Aortic smooth muscle cell (primary cell): ENCODE measurements at places on chromosomes 13 and 19. TPM values are rescaled to one million over a fixed set of nuclear protein-coding genes. Genes with fewer than 3 reads are reported as not detected.

RPL13A gene
- 2,656 and 2,860 TPM in 2 replicates for total RNA-seq

GPC5 gene
- not detected in 2 replicates for total RNA-seq

PLVAP gene
- total RNA-seq, result 0.31 and 0.92 TPM in 2 replicates

FFAR1 gene
- total RNA-seq, result not detected in 2 replicates

C5AR1 gene
- under 0.01 and 0.62 TPM in 2 replicates for total RNA-seq

OSCAR gene
- 0.06 and 0.13 TPM in 2 replicates for total RNA-seq

PABPC3 gene
- 0.12 and 0.13 TPM in 2 replicates for total RNA-seq

YJEFN3 gene
- 0.13 and 0.44 TPM in 2 replicates for total RNA-seq

PRR22 gene
- total RNA-seq, result 0.26 and 0.37 TPM in 2 replicates

UPF3A gene
- 22.1 and 22.8 TPM in 2 replicates for total RNA-seq

PDX1 gene
- total RNA-seq, result not detected in 2 replicates

NFKBIB gene
- total RNA-seq, result 8.0 and 13.3 TPM in 2 replicates

ZNF850 gene
- total RNA-seq, result 1.5 and 2.1 TPM in 2 replicates

INTS6 gene
- total RNA-seq, result 31.6 and 34.9 TPM in 2 replicates

SERP2 gene
- total RNA-seq, result 9.9 and 12.4 TPM in 2 replicates

FRY gene
- total RNA-seq, result 9.5 and 22.9 TPM in 2 replicates

METTL21C gene
- not detected in 2 replicates for total RNA-seq

CHST8 gene
- total RNA-seq, result not detected in 2 replicates

CD209 gene
- not detected in 2 replicates for total RNA-seq

UBXN6 gene
- 94.1 and 105 TPM in 2 replicates for total RNA-seq

LILRA1 gene
- not detected in 2 replicates for total RNA-seq

DPF1 gene
- 1.5 and 1.6 TPM in 2 replicates for total RNA-seq

ARHGAP45 gene
- total RNA-seq, result 1.5 TPM in 2 replicates

TMEM38A gene
- 5.4 and 5.9 TPM in 2 replicates for total RNA-seq

TBXA2R gene
- 4.0 and 6.3 TPM in 2 replicates for total RNA-seq
